ENCODE measurements at places on chromosomes 7 and 10.

GRCh38 chr7:16708511-16708910, 45.0 kb upstream of the TSPAN13 start:
- DNase-seq: no peak

GRCh38 chr7:158409120-158409519, 178.5 kb downstream of the PTPRN2 start:
- no peak for DNase-seq

GRCh38 chr7:122965306-122965705, 30.2 kb downstream of the TAS2R16 start:
- no peak for DNase-seq

GRCh38 chr7:23277359-23277989, 21.7 kb upstream of the MALSU1 start:
- peak; percentile 32 for DNase-seq

DNA sequence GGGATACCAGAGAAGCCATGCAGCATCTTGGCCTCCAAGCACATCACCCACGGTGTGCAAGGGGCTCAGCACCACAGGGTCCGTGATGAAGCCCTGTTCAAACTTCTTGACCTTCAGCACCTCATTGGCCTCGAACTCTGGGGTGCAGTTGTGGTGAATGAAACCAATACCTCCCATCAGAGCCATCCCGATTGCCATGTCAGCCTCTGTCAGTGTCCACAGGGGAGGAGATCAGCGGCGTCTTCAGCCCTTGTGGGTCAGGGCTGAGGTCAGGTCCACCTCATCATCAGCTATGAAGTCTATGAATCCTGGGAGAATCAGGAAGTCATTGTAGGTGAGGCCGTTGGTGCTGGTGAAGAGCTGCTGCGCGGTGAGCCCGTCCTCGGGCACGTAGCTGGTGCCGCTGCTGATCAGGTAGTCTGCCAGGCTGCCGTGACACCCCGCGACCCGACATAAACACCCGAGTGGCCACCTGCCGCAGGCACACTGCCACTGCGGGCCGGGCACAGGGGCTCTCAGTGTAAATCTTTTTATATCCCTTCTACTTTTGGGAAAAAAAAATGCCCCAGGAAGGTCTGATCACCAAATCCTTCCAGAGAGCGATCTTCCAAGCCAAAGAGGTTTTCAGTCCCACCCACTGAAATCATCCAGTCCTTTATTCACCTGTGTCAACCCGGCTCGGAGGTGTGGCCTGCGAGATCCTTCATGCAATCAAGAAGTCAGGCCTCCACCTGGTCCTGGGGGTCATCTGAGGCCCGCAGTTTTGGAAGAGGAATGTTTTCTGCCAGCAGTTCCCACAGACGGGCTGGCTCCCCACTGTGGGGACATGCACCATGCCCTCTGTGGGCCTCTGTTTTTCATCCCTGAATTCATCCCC, 144.1 kb upstream of the KCNMA1 start:
- no peak for DNase-seq

GRCh38 chr10:18542832-18543231, 108.6 kb downstream of the NSUN6 start:
- no peak for DNase-seq

Data from tibial nerve (tissue), 4 donors.